ENCODE measurements at places on chromosomes 6 and 20.

DNA sequence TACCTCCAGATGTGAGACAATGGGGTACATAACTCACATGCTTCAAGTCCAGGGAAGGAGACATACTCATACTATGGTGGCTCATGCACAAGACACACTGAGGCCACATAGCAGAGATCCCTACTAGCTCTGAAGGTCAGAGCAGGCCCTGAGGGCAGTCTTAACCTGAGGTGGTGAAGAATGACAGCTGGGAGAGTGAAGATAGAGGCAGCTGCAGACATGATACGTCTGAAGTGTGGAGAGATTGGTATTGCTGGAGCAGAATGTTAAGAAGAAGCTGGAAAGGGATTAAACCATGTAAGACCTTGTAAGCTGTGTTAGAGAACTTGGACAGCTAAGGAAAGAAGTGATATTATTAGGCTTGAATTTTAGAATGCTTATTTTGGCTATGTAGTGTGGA is 32.9 kb downstream of the PGM3 start:
- no peak for DNase-seq

DNA sequence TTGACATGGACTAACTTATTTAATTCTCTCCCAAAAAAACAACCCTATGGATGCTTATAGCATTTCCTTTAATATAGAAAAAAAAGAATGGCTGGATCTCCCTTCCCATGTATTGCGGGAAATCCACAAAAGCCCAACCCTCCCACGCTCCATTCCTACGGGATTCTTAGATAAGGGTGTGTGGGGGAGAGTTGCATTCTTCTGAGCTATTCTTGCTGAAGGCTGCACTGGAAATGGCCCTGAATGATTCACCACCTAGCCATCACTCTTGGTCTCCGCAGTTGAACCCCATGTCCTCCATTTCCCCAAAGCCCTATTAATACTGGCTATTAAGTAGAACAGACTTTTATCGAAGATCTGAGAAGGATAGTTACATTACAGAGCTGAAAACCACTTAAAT is 41.9 kb upstream of the ADGRF5 start:
- no peak for DNase-seq

GRCh38 chr6:79157961-79158644 is 76.4 kb downstream of the HMGN3 start:
- DNase-seq, result no peak

GRCh38 chr6:5645328-5646290 is 361.1 kb downstream of the NRN1 start:
- no peak for DNase-seq

DNA sequence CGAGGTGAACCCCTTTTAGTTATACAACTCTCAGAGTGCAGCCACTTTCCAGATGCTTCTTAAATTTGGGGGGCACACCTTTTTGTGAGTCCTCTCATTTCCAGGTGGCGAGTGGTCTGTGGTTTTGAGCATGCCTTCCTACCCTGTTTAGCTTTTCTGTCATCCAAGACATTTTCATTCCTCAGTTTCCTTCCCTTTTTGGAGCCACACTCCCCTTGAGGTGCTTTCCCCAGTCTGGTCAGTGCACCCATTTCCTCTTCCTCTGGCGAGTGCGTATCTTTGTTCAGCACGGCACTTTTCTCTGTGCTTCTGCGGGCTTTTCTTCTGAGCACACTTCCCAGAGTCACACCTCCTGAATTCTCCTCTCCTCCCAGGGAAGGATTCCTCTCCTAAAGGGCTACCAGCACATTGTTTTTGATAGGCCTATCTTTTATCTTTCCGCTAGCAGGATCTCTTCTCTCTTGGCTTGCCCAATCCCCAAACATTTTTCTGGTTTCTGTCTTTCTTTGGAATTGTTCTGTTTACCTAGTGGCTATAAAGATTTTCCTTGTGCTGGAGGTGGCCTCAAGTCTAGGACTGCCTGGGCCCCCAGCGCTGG is 1.4 kb downstream of the PHF20 start:
- no peak for DNase-seq

GRCh38 chr6:128284128-128284527 is 236.3 kb downstream of the PTPRK start:
- no peak for DNase-seq

GRCh38 chr6:17653198-17653882 is 53.2 kb downstream of the FAM8A1 start:
- DNase-seq, result no peak

DNA sequence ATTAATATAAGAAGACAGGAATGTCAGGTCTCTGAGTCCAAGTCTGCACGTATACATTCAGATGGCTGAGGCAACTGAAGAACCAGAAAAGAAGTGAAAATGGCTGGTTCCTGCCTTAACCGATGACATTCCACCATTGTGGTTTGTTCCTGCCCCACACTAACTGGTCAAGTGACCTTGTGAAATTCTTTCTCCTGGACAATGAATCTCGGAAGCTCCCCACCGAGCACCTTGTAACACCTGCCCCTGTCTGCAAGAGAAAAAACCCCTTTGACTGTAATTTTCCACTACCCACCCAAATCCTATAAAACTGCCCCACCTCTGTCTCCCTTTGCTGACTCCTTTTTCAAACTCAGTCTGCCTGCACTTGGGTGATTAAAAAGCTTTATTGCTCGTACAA is 140.4 kb downstream of the SYNE1 start:
- no peak for DNase-seq

DNA sequence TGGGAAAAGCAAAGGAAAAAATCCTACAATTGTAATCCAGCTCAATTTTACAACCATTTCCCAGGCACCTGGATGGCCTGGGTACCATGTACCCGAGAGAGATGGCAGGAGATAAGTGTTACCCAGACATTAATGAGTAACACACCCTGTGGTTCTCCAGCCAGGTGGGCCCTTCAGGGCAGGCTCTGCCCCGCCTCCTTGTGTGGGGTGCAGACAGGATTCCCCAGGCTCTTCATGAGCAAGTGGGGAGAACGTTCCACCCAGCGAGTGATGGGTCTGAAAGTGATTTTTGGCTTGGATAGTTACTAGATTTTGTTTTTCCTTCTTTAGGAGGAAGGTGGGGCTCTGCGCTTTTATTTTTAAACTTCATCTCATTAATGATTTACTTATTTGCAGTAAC is 243.9 kb downstream of the TAF4 start:
- DNase-seq, result no peak

DNA sequence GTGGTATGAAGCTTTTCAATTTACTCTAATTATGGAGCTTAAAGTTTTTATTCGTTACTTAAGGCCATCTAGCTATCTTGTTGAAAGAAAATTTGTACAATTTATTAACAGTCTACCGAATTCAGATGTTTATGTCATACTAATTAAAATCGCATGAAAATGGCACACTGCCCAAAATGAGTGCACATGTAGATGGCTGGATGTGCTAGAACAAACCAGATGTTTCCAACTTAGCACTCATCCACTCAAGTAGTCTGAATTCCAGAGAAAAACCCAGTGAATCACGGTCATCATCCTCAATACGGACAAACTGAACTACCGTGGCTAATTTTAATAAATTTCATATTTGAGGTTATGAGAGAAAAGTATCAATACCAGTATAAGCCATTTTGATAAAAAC is 70.4 kb downstream of the COL12A1 start:
- DNase-seq, result no peak

DNA sequence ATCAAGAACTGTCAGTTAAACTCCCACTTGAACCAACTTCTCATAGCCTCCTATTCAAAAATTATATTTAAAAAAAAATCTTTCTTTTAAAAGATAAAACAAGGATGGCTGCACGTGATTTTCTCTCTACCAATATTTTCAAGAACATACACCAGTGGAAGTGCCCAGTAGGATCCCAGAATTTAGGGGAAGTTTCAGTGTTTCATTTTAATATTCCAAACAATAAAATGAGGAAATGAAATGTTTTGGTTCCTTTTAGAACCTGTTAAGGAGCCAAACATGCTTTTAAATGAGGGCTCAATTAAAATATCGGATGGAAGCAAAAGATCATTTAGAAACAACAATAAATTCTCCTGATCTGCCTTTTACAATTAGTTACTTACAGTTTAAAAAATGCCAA is 26.4 kb upstream of the PRELID3B start:
- DNase-seq, result no peak

DNA sequence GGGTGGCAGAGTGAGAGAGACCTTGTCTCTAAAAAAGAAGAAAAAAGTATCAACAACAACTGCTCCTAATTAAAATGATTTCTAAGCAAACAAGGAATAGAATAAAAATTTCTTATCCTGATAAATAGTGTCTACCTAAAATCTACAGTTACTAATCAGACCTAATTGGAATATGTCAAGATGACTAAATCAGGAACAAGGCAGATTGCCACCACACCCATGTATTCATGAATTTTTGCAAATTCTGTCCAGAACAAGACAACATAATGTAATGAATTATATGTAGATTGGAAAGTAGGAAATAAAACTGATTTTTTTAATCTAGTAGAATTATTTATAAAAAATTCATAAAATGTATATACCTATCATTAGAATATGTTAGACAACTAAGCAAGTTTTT is 339.8 kb downstream of the NKAIN2 start:
- DNase-seq, result no peak

- no peak for DNase-seq
Measured at GRCh38 chr20:51528263-51529027, 14.1 kb downstream of the NFATC2 start.

GRCh38 chr6:88609983-88610382 is 353.4 kb downstream of the RNGTT start:
- DNase-seq, result no peak

- no peak for DNase-seq
Measured at GRCh38 chr6:107616775-107617174, 126.9 kb downstream of the SOBP start.

- DNase-seq, result no peak
Measured at GRCh38 chr6:132604635-132605152, 15.2 kb upstream of the TAAR5 start.

GRCh38 chr6:82521369-82521768 is 157.8 kb downstream of the TPBG start:
- DNase-seq, result no peak

DNA sequence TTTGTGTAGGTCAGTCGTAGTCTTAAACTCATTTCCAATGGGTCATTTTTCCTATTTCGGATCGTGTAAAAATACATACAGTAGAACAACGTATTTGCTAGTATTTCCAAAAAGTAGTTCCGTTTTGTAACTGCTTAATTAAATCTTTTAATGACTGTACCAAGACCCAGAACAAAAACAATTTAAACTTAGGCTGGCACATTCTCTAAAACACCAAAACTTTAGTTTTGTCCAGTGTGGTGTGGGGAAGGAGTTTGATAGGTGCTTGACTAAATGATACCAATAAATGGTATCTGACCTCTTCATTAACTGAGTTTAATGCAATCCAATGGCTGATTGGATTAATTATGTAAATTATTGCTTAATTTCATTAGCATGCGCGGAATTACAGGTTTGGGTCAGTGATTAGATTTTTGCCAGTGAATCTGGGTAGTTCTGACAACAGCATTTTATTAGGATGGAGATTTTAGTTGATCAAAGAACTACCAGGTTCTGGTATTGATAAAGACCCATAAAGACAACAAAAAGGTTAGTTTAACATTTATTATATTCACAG is 20.8 kb downstream of the OR2B2 start:
- DNase-seq, result no peak

- no peak for DNase-seq
Measured at GRCh38 chr6:18161431-18161830, 6.2 kb downstream of the KDM1B start.

DNA sequence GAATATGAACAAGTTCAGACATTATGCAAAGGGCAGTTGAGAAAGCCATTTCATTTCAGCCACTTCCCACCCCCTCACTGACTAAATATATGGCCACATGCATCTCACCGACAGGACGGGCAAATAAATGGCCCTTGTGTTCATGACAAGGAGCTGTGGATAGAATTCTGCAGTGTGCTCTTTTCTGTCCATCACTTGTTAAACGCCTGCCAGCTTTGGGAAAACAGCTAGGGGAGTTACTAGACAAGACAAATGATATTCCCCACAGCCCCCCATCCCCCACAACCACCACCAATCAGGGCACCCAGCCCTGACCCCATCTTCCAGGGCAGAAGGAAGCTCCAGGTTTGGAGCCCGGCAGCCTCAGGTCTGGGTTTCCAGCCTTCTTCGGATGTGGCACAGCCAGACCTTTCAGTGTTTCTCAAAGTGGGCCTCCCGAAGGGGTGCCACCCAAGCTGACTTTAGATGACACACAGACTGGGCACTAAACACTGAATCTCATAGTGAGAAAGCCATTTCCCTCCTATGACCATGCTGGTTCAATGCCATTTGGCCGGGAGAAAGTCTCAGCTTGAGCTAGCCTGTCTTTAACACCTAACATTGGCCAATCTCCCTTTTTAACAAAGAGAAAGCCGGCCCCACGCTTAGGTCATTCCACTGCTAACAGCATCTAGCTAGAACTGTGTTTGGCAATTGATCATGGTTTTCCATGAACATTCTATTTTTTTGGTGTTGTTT is 4.0 kb upstream of the RIPOR3 start:
- peak; percentile 71 for DNase-seq

DNA sequence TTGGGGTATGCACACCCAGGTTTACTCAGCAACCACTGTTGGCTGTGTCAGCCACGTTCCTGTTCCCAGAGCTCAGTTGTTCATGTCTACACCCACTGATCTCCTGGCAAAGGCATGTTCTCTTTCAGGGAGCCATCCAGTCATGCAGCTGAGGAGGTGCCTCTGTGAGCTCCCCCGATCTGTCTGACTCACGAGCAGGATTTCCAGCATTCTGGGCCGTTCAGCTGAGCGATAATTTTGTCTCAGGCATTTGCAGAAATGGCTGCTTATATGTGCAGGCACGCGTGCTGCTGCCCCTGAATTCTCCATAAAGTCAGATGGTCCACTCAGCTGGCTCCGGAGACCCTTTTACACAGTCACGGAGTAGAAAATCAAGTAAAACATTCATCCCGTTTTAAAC is 78.4 kb upstream of the IYD start:
- DNase-seq, result no peak

DNA sequence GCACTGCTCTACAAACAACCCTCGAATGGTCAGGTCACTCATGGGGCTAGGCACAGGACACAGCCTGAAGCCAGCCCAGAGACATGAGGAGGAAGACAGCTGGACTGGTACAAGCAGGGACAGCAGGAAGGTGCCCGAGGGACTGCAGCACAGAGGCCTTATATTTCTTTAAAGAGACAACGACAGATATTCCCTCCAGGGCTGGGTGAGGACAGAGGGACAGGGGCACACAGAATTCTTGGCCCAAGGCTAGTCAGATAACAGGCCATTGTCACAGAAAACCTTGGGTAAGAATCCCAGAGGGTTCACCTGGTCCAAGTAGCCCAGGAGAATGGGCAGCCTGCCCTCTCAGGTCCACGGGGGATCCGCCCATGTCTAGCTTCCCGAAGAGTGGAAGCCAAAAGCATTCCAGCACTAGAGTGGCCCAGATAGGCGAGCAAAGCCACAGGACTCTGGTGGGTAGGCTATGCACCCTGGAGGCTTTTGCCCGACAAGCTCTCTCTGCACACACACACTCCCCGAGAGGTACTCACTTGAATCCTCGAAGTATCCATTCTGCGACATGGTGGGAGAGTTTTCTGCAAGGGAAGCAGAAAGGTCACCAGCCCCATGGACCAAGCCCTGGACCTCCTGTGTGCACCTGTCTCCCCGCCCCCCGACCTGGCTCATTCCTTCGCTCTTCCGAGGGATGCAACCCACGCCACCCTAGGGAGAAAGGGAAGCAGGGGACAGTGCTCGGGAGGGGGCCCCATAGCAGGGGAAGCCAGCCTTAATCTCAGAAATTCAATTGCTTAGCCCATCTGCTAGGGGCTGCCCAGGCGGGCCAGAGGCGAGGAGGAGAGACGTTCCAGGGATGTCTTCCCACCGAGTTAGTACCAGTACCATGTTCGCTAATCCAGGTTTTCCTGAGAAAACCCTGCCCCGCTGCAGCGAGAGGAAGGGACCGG is 1.7 kb downstream of the SLC4A11 start:
- no peak for DNase-seq

Measured in left forelimb (tissue), 1 donor.